T-cell (primary cell): ENCODE measurements at places on chromosomes 11 and 22. TPM values are rescaled to one million over a fixed set of nuclear protein-coding genes. Genes with fewer than 3 reads are reported as not detected.

ALX4 gene
- total RNA-seq, result not detected

NAALAD2 gene
- total RNA-seq, result not detected

PITPNM1 gene
- total RNA-seq, result 109 TPM

CHRNA10 gene
- total RNA-seq, result 3.7 TPM

GNG3 gene
- not detected for total RNA-seq

SLC22A25 gene
- not detected for total RNA-seq

SOX6 gene
- total RNA-seq, result 0.16 TPM

- DNase-seq, result no peak
Observed at GRCh38 chr11:2588809-2589537, 110.8 kb downstream of the KCNQ1OT1 start.

DNA sequence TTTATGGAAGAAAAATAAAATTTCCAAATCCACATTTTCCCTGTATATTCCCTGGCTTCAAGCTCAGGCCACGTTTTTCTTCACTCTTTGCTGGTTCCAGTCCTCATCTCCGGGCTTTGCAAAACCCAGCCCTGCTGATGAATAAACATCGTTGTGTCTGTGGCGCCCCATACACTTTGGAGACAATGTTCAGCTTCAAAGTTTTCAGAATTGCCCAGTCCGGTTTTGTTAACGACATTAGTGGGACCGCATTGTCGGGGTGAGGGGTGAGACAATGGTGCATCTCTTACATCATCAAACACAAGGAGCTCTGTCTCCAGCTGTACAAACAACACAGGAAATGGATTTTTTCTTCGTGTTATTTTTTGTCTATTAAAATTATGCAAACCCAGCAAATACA, 53.4 kb upstream of the HTATIP2 start:
- no peak for DNase-seq

DNA sequence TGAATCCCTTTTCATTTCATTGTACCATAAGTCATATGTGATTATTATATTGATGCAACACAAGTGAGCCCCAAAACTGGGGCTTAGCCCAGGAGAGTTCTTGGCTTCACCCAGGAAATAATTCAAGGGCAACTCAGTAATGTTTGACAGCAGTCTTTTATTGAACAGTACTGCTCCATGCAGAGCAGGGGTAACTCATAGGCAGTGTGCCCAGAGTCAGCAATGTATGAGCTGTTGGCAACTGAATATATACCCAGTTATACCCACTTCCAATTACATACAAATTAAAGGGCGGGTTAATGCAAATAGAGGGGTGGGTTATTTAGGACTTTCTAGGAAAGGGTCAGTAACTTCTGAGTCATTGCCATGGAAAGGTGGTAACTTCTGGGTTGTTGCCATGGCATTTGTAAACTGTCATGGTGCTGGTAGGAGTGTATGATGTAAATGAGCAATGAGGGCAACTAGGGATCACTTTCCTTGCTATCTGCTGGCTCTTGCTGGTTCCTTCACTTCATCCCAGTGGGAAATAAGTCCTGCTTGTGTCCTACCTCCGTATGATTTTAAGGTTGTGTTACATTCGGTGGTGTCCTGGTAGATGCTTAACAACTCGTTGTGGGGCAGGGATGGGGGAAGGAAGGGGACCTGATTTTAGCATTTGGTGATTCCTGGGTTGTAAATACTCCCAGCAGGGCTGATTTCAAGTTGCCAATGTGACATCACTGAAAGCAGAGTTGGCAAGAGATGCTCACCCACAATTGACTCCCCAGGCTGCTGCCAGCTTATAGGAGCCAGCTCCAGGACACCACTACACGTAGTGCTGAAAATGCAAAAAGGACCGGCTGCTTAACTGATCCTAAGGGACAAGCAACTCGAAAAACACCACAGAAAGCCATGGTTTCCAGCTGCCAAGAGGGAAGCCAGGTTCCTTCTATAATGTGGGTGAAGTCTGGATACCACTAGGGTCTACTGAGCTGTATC, 70.1 kb downstream of the SYT9 start:
- DNase-seq, result no peak

DNA sequence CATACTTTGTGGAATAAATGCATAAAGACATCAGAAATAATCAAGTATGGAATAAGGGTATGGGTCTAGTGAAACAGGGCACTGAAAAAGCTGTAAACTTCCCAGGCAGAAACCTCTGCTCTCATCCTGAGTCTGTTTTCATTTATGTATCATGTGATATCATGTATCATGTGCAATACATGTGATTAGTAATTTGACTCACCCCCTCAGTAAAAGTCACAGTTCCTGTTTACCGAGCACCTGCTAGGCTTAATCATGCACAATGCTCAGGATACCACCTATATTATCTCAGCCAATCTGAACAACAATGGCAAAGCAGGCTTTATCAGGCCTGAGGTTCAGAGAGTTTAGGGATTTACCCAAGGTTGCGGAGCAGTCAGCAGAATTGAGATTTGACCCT, 250.6 kb upstream of the TENM4 start:
- no peak for DNase-seq

DNA sequence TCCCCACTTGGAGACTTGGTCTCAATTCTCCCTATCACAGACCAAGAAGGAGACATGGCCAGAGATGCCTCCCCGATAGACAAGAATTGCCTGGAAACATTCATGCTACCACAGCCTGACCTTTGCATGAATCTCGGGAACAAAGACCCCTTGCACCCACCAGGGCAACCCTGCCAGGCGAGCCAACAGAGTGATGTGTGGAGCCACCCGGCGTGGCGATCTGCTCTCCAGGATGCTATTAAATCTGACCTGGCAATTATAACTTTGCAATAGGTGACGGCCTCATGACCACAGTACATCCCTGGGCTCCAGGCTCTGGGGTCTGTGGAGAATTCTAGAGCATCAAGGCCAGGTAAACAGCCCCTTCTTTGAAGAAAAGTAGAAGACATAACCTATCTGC, 31.1 kb upstream of the MN1 start:
- DNase-seq, result no peak

- DNase-seq, result no peak
Observed at GRCh38 chr11:112113539-112114457, 27.1 kb downstream of the SDHD start.

DNA sequence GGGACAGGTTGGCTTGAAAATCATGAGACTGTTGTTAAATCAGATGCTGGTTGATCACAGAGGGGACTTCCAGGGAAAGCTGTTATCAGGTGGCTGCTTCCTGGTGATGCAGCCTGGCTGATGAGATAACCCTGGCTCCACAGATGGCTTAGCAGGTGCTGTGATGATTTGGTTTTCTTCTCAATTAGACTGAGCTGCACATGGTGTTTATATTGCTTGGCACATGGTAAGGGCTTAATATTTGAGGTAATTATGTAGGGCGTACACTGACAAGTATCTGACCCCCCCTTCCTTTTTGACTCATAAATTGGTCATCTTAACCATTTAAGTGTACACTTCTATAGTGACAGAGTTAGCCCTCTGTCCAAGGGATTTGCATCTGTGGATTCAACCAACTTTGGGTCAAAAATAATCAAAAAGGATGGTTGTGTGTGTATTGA, 7.0 kb downstream of the RPS3 start:
- DNase-seq, result no peak

DNA sequence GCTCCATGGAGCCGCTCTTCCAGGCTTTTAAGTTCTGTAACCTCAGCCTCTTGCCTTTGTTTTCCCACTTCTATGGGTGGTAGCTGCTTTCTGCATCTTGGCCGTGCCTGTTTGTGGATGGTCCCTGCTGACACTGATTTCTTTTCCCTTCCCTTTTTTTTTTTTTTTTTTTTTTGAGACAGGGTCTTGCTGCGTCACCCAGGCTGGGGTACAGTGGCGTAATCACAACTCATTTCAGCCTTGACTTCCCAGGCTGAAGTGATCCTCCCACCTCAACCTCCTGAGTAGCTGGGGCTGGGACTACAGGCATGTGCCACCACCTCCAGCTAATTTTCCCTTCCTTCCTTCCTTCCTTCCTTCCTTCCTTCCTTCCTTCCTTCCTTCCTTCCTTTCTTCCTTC, 57.7 kb upstream of the EP300 start:
- no peak for DNase-seq

GRCh38 chr22:24819487-24819886, 13.5 kb downstream of the SGSM1 start:
- DNase-seq, result no peak

- no peak for DNase-seq
Observed at GRCh38 chr11:56624661-56625110, 10.0 kb upstream of the OR5M1 start.

DNA sequence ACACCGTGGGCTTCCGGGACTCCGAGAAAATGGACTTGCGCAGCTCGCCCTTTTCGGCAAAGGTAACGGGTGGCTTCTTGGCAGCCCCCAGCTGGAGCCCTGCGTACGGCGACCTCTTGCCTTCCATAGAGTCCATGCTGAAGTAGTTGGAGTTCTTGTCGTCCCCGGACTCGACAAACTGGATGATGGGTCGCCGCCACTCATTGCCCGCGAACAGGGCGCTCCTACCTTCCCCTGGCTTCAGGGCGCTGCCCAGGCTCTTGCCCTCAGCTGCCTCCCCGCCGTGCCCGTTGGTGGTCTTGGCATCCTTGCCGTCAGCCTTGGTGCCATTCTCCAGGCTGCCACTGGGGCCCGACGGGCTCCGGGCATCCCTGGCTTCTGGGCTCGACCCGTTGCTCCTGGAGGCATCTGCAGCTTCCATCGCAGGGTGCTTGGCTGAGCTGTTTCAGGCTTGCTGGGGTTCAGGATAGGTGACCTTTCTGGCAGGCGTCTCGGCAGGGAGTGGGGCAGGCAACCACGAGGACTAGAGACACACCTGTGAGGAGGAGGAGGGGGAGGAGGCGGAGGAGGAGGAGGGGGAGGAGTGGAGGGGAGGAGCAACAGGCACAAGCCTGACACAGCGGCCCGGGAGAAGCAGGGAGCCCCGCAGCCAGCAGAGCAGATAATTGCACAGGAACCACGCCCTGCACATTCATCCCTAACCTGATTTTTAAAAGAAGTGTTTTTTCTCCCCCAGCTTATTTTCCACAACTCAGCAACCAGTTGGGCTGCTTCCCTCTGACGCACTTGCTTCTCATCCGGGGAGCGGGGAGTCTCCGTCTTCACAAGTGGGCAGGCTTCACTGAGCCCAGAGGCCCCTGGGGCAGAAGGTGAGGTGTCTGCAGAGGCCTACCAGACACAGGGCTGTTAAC, at the start of gene TRIM29:
TSS of gene TRIM29 (minus strand) at position 503 of the 911 bp plus-strand sequence. CDS start at position 421, 82 bp downstream.
- DNase-seq, result no peak

GRCh38 chr11:94938095-94939055, 35.0 kb downstream of the CWC15 start:
- no peak for DNase-seq

DNA sequence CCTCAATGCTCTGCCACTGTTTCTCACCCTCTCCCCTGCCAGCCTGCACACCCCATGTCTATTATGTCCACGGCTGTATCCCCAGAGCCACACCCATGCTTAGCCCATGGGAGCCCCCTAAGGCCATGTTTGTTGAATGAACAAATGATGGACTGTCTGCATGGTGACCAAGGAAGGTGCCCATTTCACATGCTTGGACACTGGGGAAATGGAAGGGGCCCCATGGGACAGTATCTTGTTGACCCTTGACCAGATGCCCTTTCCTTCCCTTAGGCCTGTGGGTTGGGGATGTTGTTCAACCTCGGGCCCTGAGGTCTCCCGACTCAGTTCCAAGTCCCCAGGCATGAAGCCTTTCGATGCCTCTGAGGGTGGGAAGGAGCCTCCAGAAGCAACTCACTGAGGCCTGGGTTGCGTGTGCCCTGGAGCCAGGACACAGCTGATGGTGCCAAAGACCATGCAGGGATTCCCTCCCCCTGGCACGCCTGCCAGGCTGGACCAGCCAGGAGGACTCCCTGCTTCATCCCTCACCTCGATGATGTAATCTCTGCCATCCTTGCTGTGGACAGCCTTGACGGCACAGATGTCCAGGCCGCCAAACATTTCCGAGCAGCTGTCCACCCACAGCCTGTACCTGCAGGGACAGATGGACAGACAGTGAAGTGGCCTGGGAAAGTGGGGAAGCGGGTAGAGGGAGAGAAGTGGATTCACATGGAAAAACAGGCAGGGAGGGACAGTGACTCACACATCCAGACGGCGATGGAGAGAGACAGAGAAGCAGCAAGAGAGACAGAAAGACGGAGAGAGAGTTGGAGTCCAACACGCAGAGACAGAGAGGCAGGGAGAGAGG, 58.9 kb downstream of the FBXO7 start:
- no peak for DNase-seq

DNA sequence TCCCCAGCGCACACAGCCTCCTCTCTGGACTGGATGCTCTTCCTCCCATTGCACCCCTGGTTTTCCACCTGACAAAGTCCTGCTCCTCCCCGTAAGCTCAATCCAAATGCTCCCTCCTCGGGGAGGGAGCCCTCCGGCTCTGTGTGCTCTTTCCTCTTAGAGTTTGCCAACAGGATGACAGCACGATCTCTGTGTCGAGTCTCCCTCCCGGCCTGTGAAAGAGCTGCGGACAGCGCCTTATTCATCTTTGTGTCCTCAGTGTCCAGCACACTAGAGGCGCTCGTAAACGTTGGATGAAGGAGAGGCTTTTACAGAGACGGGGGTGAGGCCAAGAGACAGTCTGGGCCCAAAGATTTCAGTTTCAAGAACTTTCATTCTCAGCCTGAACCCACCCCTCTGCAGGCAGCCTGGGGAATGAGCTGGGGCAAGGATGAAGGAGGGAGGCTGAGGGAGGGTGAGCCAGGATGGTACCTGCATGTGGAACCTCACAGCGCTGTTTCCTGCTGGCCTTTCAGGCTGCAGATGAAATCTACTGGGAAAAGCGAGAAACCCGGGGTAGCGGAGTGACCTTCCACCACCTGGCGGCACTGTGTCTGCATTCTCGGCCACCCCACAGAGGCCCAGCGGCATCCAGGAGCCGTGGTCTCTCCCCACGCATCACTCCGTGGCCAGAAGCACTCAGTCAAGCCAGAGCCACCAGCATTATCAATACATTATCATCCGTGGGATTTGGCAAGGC, 8.5 kb upstream of the TMPRSS4 start:
- DNase-seq, result no peak
